NCI-H1694 treated with DMSO at 0.1 percent for 48 hours (cell line): ENCODE measurements at places on chromosomes 13 and 19.

GRCh38 chr13:90947976-90948375 lies 399.5 kb upstream of the MIR17HG start:
- DNase-seq, result no peak

- no peak for DNase-seq
These were observed 118.5 kb downstream of the IRS2 start for GRCh38 chr13:109667807-109668291.

- no peak for DNase-seq
These were observed 699 bp downstream of the MEGF8 start for GRCh38 chr19:42325896-42326771.

- DNase-seq, result no peak
These were observed 31.0 kb downstream of the FOXO1 start for GRCh38 chr13:40635315-40635995.

- DNase-seq, result no peak
These were observed 35.2 kb upstream of the MIR17HG start for GRCh38 chr13:91312324-91312723.

- no peak for DNase-seq
These were observed at the start of gene ARL11 for GRCh38 chr13:49627831-49628652. Gene ARL11 (plus strand): TSS chr13:49628507. CDS start chr13:49630448, 1,941 bp downstream.

DNA sequence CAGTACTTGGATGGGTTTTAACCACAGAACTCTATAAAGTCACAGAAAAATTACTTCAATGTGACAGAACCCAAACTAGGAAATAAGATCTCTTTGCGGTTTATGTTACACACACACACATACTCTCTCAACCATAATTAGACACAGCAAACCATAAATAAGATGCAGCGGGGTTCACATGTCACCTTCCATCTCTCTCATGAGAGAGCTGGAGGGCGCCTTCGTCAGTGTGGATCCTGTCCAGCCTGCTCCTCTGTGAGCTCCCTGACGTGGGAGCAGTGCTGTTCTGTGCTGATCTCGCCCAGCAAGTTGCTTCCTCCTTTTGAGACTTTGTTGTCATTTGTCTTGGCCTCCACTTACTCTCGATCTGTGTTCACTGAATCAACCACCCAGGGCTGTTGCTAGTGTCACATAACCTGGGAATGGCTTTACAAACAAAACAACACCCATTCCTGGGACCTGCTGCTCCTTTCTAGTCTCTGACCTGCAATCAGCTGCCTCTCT lies 204.9 kb upstream of the KL start:
- no peak for DNase-seq

- no peak for DNase-seq
These were observed 67.2 kb upstream of the FNDC3A start for GRCh38 chr13:48908381-48909055.

GRCh38 chr19:46442808-46443450 lies 14.2 kb upstream of the PNMA8C start:
- DNase-seq, result no peak

DNA sequence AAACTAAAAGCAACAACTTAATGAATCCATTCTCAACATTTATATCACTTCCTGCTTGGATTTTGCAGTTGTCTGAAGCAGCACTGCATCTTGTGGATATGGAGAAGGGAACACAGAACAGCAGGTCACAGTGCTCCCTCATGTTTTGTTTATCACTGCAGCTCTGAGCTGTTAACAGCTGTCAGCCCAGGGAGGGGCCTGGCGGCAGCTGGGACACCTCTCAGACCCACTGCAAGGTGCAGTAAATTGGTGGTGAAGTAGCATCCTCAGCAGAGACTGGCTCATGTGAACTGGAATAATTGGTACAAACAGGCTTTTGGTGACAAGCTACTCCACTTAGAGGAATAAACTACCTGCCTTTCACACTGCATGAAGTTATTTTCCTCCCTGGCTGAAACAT lies 170.4 kb downstream of the LIG4 start:
- DNase-seq, result peak; percentile 94

DNA sequence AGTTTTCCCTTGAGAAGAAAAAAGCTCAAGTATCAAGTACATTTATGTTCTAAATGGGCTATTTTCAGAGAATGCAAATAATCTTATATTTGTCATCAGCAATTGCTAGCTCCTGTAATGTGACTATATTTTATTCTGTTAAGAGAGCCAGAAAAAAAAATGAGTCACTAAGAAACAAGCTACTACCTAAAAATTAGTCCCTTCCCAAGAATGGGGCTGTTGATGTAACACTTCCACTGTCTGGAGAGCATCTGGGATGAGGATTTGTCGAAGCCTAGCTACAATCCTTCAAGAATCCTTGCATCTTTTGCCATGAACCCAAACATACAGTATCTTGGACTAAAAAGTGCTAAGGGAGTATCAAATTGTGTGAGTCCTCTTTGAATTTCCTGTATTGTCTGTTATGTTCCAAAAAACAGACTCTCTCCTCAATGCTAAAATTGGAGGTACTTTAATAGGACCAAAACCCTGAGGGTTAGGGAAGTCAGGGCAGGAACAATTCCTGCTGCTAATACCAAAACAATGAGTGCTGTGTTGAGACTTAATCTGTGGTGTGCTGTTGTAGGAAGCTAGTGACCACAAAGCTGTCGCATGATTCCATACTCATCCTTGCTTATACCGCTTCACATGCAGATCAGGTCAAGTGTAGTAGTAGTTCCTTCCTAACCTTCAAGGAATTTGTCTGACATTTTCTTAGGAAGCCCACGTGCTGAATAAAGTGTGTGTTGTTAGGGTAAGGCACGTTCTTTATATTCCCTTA lies 4.9 kb upstream of the ZC3H13 start:
- no peak for DNase-seq

- DNase-seq, result peak; percentile 57
These were observed 4.6 kb downstream of the MIDN start for GRCh38 chr19:1252821-1253513.

GRCh38 chr13:35979361-35979951 lies 151.7 kb downstream of the DCLK1 start:
- no peak for DNase-seq

DNA sequence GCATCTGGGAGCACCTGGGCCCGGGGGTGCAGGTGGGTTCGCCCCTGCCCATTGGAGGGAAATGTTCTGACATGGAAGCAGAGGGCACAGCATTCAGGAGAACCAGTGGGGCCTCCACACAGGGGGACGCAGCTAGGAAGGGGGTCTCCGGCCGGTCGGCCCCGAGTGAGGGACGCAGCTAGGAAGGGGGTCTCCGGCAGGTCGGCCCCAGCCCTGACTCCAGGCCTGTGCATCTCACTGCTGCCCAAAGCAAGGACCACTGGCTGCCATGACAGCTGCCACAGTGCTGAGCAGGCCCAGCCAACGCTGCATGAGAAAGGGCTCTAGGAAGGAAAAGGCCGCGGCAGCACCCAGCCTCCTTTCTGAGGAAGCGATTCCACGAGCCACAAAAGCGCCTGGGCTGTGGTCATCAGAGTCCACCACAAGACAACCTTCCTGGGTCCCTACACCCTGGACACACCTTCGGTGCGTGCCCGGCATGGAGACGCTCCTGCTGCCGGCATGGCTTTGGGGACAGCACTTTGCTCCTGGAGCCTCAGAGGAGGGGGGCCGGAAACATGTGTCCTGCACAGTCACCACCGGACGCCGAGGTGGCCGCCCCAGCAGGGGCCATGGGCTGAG lies 9.7 kb downstream of the RASA3 start:
- no peak for DNase-seq

- DNase-seq, result no peak
These were observed 296.6 kb downstream of the RFC3 start for GRCh38 chr13:34114581-34114980.

DNA sequence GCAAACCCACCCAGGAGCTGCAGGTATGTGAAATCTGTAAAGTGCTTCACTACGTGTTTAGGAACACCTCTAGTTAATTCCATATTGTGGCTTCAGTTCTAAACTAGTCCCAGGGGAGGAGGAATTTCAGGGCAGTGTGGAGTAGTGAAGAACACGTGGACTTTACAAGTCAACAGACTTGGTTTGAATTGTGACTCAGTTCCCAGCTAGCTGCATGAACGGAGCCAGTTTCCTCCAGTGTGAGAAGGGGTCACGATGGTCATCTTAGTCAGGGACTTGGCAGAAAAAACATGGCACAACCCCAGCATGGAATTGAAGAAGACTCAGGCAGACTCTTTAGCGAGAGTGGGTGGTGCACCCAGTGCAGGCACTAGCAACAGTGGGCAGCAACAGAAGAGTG lies 175.7 kb upstream of the UBL3 start:
- DNase-seq, result no peak

GRCh38 chr19:45404557-45405434 lies at the start of gene PPP1R13L:
Gene PPP1R13L (minus strand): TSS chr19:45405069. CDS start chr19:45398318, 6,751 bp downstream.
- peak; percentile 72 for DNase-seq

- no peak for DNase-seq
These were observed 428.6 kb downstream of the RFC3 start for GRCh38 chr13:34246511-34246910.

- DNase-seq, result no peak
These were observed 306.1 kb downstream of the DCT start for GRCh38 chr13:94173312-94173854.

- peak; percentile 77 for DNase-seq
These were observed 2.7 kb downstream of the DACH1 start for GRCh38 chr13:71864094-71864985.

DNA sequence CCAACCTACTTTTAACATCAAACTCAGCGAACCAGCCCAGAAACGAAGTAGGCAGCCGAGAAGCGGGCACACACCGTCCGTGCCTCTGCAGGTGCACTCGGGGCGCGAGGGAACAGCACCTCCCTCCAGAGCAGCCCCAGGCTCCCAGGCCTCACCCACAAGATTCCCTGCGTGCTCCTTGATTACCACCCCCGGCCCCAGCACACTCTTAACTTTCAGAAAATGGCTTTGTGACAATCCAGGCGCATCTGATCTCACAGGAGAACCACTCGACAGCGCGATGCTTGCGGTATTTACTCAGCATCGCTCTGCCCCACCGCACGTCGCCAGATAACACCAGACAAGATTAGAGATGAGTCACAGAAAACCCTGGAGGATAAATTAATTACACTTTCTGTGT lies 134.9 kb upstream of the SPACA7 start:
- DNase-seq, result no peak

- no peak for DNase-seq
These were observed 18.3 kb downstream of the KDM4B start for GRCh38 chr19:4987256-4987655.

DNA sequence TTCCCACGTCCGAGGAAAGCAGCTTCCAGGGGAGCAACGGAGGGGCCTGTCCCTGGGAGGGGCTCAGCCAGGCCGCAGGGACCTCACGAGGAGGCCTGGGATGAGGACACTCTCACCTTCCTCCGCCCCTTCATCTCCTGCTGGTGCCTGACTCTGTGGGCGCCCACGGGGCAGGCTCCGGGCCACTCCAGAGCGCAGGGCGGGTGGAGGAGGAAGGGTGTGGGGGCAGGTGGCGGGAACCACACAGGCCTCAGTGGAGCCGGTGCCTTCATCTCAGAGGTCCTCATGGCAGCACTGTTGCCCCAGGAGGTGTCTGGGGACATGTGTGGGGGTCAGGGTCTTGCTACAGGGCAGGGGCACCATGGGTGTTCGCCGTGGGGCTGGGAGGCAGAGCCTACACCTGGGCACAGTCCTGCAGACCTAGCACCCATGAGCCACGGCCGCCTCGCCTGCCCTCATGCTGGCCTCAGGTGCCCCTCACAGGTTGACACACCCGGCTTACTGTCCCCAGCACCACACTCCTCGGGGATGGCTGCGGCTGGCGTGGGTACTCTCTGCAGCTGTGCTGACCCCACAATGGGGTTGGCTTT lies 10.1 kb upstream of the TMEM255B start:
- no peak for DNase-seq

GRCh38 chr19:16830679-16831078 lies 1.5 kb downstream of the SIN3B start:
- no peak for DNase-seq
